ENCODE measurements at places on chromosomes 7 and 10. TPM values are rescaled to one million over a fixed set of nuclear protein-coding genes. Genes with fewer than 3 reads are reported as not detected.

The TRIM73 gene
- total RNA-seq, result 37.7 TPM

The OGA gene
- total RNA-seq, result 360 TPM

DNA sequence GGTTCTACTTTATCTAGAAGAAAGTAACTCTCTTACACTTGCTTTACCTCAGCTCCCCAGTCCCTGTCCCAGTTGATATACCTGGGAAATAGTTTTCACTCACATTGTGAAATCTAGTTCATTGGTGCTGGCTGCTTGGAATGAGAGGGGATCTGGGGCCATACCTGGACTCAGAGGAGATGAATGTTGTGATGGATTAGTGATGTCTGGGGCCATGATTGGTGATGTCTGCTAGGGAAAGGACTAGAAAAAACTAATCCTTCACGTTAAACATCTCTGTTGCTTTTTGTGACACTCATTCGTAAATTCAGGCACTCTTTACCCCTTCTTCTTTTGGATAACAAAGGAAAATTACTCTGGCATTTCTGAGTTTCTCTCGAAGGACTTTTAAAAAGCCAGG lies 152.4 kb downstream of the RAB11FIP2 start:
- no peaks in the 10 kb centered on the region for H3K27me3 ChIP-seq
- H3K27ac ChIP-seq, result no peak overlapping the region
- H3K36me3 ChIP-seq, result no peaks in the 10 kb centered on the region
- DNase-seq, result no peak
- no peak overlapping the region for H3K4me3 ChIP-seq
- H3K4me1 ChIP-seq, result no peaks in the 10 kb centered on the region

GRCh38 chr7:18126281-18126680 lies 98.6 kb upstream of the PRPS1L1 start:
- DNase-seq, result no peak
- H3K4me1 ChIP-seq, result no peaks in the 10 kb centered on the region
- no peak overlapping the region for H3K27ac ChIP-seq
- H3K4me3 ChIP-seq, result no peak overlapping the region
- H3K27me3 ChIP-seq, result no peaks in the 10 kb centered on the region

DNA sequence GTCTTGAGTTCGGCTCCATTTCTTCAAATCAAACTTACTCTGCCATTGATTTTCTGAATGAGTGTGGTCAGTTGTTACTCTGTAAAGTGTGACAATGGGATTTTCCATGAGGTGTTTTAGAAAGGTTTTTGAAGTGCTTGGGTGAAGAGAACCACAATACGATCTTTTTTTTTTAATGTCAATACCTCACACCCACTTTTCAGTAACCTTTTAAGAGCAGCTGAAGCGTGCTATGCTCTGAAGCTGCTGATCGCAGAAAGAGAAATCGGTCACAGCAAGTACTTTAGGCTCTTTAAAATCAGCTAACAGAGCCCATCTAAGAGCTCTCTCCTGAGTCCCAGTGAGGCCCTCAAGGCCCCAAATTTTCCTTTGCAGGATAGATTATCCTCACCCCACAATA lies 34.4 kb upstream of the YAE1 start:
- no peaks in the 10 kb centered on the region for H3K4me1 ChIP-seq
- DNase-seq, result no peak
- H3K36me3 ChIP-seq, result no peaks in the 10 kb centered on the region
- H3K4me3 ChIP-seq, result no peak overlapping the region
- no peaks in the 10 kb centered on the region for H3K27me3 ChIP-seq

- no peak for DNase-seq
- no peak overlapping the region for H3K4me3 ChIP-seq
- peaks cover 10% of the 10 kb centered on the region for H3K4me1 ChIP-seq
- H3K27me3 ChIP-seq, result no peaks in the 10 kb centered on the region
These were observed 179.4 kb downstream of the ELFN1 start for GRCh38 chr7:1849351-1850041.

DNA sequence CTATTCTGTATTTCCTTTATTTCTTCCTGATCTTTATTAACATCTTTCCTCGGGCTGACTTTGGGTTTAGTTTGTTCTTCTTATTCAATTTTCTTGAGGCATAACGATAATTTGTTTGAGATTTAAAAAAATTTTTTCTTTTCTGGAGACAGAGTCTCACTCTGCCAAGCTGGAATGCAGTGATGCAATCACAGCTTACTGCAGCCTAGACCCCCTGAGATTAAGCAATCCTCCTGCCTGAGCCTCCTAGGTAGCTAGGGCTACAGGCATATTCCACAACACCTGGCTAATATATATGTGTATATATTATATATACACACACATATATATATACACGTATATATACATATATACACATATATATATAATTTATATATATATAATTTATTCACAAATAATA lies 540.2 kb downstream of the NXPH1 start:
- no peaks in the 10 kb centered on the region for H3K36me3 ChIP-seq
- DNase-seq, result no peak
- H3K4me1 ChIP-seq, result no peaks in the 10 kb centered on the region
- H3K4me3 ChIP-seq, result no peak overlapping the region
- H3K27me3 ChIP-seq, result no peaks in the 10 kb centered on the region

DNA sequence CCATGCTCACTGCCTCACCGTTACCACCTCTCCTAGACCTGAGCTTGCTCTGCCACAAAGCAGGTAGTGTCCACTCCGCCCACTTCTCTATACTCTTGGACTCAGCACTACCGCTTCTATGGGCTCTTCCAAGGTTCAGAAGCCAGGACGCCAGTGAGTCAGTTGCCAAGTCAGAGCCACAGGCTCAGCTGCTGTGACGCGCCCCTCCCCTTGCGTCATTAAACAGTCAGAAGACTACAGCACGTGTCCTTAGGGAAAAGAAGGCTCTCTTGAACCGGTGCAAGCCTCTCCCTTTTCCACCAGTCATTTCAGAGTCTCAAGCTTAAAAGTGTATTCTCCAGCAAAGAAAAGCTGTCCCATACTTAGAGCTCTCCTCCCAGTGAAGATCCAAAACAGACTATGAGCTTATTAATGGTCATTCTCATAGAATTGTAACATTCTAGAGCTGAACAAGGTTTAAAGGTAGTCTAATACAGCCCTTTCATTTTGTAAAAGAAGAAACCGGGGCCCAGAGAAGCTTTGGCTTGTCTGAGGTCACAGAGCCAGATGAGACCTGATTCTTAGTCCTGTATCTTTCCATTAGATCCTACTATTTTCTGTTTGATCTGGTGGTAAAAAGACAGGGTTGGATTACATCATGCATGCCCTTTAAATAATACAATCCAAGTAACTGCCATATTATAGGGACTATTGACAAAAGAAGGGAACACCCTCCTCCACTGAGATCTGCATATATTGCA lies 40.9 kb upstream of the MET start:
- no peaks in the 10 kb centered on the region for H3K36me3 ChIP-seq
- H3K27me3 ChIP-seq, result no peaks in the 10 kb centered on the region
- no peak for DNase-seq
- H3K27ac ChIP-seq, result no peak overlapping the region

DNA sequence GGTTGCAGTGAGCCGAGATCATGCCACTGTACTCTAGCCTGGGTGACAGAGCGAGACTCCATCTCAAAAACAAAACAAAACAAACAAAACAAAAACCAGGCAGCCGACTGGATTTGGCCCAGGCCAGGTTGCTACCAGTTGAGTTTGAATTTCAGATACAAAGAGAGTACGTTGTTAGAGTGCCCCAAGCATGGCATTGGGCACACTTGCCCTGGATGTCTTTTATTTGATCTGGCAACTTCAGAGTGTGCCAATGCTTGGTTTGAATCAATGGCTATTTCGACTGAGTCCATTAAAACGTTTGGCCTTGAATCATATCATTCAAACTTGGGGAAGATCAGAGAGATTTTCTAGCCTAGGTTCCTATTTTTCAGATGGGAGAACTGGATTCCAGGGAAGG lies 213.4 kb upstream of the SHH start:
- no peak for DNase-seq
- no peak overlapping the region for H3K27ac ChIP-seq
- H3K36me3 ChIP-seq, result no peaks in the 10 kb centered on the region
- no peak overlapping the region for H3K4me3 ChIP-seq
- H3K4me1 ChIP-seq, result no peaks in the 10 kb centered on the region
- peaks cover 11% of the 10 kb centered on the region for H3K27me3 ChIP-seq

DNA sequence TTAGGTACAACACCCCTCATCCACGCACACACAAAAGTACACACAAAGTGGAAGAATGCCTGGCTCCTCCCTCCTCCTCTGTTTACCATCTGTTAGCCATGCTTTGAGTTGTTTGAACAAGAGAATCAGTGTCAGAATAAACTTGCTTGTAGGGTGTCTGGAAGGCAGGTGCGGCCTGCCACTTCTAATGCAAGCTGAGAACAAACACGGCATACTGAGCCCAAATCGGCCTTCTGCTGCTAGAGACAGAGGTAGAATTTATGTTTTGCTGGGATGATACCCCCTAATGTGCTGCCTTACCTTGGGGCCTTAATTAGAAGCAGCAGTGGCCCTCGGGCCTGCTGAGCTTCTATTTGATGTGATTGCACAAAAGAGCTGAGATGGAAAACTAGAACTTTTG lies 24.9 kb upstream of the FAM180A start:
- no peak overlapping the region for H3K27ac ChIP-seq
- no peaks in the 10 kb centered on the region for H3K36me3 ChIP-seq
- no peaks in the 10 kb centered on the region for H3K4me1 ChIP-seq
- no peak overlapping the region for H3K4me3 ChIP-seq
- no peak for DNase-seq
- peaks cover 4% of the 10 kb centered on the region for H3K27me3 ChIP-seq

DNA sequence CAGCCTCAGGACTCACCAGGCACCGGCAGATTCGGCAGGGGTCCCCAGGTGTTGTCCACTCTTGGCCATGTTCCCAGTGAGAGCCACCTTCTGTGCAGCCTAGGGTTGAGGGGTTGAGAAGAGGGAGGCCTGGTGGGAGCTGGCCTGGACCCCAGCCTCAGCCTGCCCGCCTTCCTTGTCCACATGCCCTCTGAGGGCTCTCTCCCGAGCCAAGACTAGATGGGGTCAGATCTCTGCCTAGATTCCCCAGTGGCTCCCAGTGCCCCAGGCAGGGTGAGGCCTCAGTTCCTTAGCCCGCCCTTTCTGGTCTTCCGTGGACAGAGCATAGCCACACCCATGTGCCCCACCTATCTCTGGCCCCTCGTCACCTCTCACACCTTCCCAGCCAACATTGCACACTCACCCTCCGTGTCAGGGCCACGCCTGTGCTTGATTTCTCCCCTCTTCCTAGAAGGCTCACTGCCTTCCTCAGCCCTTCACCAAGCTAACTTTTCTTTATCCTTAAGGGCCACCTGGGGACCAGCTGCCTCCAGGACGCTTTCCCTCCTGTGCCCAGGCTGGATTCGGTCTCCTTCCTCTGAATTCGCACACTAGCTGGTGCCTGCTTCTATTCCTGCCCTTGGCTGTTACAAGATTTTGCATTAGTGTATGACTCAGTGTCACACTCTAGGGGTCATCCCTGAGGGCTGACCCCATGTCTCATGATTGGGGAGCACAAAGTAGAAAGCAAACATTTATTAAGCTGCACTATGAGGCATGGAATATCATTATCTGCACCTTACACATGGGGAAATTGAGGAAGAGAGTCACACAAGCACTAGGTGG lies 7.5 kb downstream of the KCP start:
- H3K36me3 ChIP-seq, result no peaks in the 10 kb centered on the region
- DNase-seq, result no peak
- H3K4me1 ChIP-seq, result no peaks in the 10 kb centered on the region
- no peak overlapping the region for H3K4me3 ChIP-seq
- H3K27me3 ChIP-seq, result peaks cover 35% of the 10 kb centered on the region

GRCh38 chr10:35895331-35895730 lies 253.2 kb upstream of the FZD8 start:
- DNase-seq, result no peak
- H3K27me3 ChIP-seq, result no peaks in the 10 kb centered on the region
- H3K4me1 ChIP-seq, result no peaks in the 10 kb centered on the region

- peaks cover 4% of the 10 kb centered on the region for H3K4me1 ChIP-seq
- no peak for DNase-seq
- no peaks in the 10 kb centered on the region for H3K36me3 ChIP-seq
- no peak overlapping the region for H3K4me3 ChIP-seq
These were observed 29.4 kb upstream of the PCGF5 start for GRCh38 chr10:91190876-91191583.

GRCh38 chr7:92785923-92786322 lies 50.5 kb downstream of the CDK6 start:
- no peaks in the 10 kb centered on the region for H3K27me3 ChIP-seq
- no peak overlapping the region for H3K27ac ChIP-seq
- H3K36me3 ChIP-seq, result no peaks in the 10 kb centered on the region
- no peak overlapping the region for H3K4me3 ChIP-seq
- peaks cover 3% of the 10 kb centered on the region for H3K4me1 ChIP-seq

- no peak overlapping the region for H3K27ac ChIP-seq
- no peaks in the 10 kb centered on the region for H3K4me1 ChIP-seq
- peaks cover 39% of the 10 kb centered on the region for H3K27me3 ChIP-seq
- DNase-seq, result no peak
- no peak overlapping the region for H3K4me3 ChIP-seq
- H3K36me3 ChIP-seq, result no peaks in the 10 kb centered on the region
These were observed 46.4 kb upstream of the DPYSL4 start for GRCh38 chr10:132140167-132140925.

GRCh38 chr7:42694894-42695507 lies 216.9 kb downstream of the C7orf25 start:
- H3K4me3 ChIP-seq, result no peak overlapping the region
- no peaks in the 10 kb centered on the region for H3K27me3 ChIP-seq
- H3K36me3 ChIP-seq, result no peaks in the 10 kb centered on the region
- no peak for DNase-seq
